ENCODE measurements at places on chromosomes 12 and 14. TPM values are rescaled to one million over a fixed set of nuclear protein-coding genes. Genes with fewer than 3 reads are reported as not detected.

DNA sequence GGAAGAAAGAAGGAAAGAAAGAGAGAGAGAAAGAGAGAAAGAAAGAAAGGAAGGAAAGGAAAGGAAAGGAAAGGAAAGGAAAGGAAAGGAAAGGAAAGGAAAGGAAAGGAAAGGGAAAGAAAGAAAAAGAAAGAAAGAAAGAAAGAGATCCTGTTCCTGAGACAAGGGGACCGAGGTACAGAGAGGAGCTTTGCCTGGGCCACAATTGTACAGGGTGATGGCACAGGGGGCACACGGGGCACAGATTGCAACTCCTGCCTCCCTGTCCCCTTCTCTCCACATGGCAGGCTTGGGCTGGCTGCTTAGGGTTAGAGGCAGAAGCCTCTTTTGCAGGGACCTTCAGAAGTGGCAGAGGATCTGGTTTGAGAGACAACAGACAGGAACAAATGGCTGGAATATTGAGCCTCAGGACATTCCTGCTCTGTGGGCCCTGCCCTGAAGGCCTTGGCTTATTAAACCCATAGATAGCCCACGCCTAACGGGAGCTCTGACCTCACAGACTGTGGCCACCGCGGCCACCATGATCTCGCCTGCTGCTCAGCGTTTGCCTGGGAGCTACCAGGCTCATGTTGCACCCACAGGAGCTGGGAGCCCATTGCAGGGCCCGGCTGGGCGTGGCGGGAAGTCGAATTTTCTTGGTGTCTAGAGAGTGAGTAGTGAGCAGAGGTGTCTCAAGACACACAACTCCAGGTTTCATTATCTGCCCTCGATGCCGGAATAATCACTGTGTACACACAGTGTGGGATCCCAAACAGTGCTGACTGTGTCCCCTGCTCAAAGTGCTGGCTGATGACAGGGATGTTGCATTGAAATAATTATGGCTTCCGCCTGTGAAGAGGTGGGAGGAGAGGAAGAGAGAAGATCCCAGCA is 147.9 kb upstream of the NCOR2 start:
- no peak for DNase-seq

- no peak for DNase-seq
Observed at GRCh38 chr12:11658791-11659190, 9.3 kb downstream of the ETV6 start.

The MRPL51 gene
- total RNA-seq = 170 TPM

DNA sequence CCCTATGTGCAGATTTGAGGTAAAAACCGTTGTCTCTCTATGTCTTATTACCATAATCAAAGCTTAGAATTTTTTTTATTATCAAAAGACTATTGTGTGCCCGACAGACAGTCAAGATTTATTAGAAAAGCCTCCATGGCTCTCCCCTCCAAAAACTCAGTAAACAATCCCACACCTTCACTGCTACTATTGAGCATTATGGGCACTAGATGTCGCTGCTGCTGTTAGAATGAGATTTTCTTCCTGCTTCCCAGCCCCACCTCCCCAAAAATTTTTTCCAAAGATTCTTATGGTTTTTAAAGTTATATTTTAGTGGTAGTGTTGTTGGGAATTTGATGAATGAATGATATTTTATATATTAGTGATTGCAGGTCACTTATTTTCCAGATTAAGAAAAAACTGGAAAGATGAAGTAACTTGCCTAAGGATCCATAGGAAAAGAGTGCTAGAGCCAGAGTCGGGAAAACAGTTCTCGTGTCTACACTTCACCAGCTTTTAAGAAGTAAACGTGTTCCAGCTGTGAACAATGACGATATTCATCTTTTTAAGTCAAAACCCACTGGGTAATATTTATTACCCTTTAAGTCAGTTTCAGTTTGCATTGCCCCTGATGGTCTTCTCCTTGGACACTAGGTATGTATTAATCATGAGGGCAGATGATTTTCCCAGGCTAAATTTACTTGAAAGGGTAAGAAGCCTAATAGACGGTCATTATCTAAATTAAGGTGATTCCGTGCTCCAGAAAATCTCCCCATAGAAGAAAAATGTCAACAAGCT is 12.2 kb upstream of the FOXG1 start:
- no peak for DNase-seq

DNA sequence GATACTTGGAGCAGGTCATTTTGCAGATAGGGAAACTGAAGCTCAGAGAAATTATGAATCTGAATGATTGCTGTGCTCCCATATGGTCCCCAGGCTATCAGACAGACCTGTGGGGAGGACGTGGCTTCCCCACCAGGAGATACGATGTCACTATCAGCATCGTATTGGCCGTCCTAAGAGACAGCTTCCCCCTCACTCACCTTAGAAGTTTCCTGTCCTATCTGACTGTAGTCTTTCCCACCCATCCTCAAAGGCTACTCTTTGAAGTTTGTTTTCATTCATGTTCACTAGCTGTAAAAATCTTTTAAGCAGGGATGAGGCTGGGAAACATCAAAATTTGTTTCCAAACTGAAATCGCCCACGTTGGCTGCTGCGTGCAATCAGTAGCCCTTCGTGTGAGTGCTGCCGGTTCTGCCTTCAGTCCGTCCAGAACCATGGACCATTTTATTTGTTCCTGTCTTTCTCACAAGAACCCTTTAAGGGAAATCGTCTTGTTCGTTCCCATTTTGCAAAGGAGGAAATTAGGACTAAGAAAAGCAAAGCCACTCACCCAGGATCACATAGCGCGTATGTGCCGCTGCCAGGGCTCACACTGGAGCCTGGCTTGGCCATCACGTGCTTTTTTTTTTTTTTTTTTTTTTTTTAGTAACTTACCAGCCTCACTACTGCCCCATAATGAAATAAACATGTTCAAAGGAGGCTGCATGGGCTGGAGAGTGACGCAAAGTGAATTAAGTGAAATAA is 1.0 kb upstream of the KDM2B start:
- DNase-seq = no peak

The A2M gene
- 3.4 TPM for total RNA-seq

Measured in activated naive CD8-positive, alpha-beta T cell treated with anti-CD3 and anti-CD28 coated beads, Interleukin-2, amount 10 ng/mL, durations not matched to agents 7 days and 5 days (primary cell).